ENCODE measurements at places on chromosomes 11 and 22.
A peak's percentile ranks its signal among the peaks of the same experiment; 100 is the strongest.

GRCh38 chr11:27296497-27296896 lies 66.5 kb downstream of the CCDC34 start:
- no peak for DNase-seq

- DNase-seq = no peak
These were observed 311.5 kb downstream of the NTM start for GRCh38 chr11:131681920-131682319.

DNA sequence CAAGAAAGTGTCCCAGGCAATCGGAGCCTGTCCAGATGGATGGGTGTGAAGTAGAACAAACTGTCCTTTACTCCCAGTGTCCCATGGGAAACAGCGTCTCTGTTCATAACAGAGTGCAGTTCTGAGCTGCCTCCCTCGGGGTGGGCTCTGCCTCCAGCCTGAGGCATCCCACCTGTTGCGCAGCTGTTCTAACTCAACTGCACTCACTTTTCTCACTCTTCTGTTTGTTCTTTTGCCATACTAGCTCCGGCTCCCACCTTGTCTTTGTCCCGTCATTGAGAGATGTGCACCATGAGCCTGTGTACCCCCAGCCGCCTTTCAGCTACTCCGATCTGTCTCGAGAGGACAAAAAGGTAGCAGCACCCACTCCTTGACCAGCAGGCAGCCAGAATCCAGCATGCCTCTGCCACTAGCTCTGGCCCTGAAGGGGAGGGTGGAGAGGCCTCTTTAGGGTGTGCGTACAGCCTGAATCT lies 20.7 kb upstream of the CDC42EP2 start:
- no peak for DNase-seq

- no peak for DNase-seq
These were observed 11.5 kb upstream of the YWHAH start for GRCh38 chr22:31932863-31933262.

- DNase-seq = no peak
These were observed 1.4 kb downstream of the RSPH14 start for GRCh38 chr22:23140385-23140784.

GRCh38 chr11:45664376-45665205 lies 831 bp downstream of the CHST1 start:
- DNase-seq = no peak

DNA sequence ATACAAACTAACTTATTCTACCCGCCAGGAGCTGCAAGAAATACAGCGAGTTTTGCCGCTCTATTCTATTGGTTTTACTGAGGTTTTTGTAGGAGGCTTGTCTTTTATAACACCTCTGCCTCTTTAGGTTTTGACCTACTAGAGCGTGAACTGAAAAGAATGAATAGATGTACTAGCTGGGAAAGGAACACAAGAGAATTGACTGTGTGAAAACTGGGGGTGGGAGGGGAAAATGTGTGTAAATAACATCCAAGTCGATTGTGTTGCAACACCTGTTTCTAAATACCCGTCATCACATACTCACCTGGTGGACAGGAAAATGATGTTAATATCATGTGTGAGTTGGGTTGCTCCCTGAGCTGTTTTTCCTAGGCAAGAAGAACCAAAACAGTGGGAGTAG lies 12.9 kb upstream of the JHY start:
- no peak for DNase-seq

- DNase-seq = no peak
These were observed 7.9 kb downstream of the CTR9 start for GRCh38 chr11:10758957-10759356.

GRCh38 chr22:34950489-34950888 lies 115.5 kb upstream of the ISX start:
- no peak for DNase-seq

DNA sequence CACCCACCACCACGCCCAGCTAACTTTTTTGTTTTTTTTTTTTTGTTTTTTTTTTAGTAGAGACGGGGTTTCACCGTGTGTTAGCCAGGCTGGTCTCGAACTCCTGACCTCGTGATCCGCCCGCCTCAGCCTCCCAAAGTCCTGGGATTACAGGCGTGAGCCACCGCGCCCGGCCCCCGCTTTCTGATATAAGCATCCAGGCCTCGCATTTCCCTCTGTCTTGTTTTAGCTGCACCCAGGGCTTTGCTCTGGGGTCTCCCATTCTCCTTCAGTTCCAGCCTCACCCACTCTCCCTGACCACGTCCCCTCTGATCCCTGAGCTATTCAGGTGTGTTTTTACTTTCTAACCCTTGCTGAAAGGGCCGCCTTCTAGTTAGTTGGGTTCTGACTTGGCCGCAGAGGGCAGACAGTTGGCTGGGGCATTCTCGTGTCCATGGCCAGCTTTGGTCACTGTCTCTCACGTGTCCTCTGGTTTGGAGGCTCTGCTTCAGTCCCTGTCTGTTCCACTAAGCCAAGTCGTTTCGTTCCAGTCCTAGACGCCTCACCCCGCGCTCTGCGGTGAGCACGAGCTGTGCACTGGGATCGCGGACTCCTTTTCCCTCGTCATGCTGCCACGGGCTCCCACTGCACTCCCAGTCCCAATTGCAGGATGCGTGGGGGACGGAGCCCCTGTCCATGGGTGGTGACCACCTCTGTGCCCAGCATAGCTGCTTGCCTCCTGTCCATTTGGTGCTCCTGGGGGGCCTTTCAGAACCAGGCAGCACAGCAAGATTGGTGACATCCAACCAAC lies 6.0 kb upstream of the TNNT3 start:
- no peak for DNase-seq

DNA sequence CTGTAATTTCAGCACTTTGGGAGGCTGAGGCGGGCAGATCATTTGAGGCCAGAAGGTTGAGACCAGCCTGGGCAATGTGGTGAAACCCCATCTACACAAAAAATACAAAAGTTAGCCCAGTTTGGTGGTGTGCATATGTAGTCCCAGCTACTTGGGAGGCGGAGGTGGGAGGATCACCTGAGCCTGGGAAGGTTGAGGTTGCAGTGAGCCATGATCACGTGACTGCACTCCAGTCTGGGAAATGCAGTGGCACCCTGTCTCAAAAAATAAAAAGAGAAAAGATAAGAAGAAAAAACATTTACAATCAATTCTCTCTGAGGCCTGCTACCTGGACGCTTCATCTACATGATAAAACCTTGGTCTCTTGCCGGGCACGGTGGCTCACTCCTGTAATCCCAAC lies 7.2 kb upstream of the CBL start:
- no peak for DNase-seq

DNA sequence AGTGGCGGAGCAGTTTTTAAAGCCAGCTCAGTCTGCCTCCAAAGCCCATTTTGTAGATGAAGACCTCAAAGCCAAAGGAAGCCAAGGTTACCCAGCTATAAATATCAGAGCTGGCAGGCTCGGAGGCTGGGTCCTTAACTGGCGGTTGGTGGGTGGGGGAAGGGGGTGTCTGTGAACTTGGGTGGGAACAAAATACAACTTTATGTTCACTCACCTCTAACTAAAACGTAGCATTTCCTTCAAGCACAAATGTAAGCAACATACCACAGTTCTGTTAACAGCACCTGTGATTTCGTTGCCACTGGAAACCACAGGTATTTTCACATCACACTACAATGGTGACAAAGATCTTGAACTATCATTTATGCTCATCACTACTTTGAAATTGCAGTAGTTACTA lies 99.7 kb upstream of the SYT13 start:
- no peak for DNase-seq

GRCh38 chr22:44918166-44918924 lies 91.5 kb downstream of the PHF21B start:
- no peak for DNase-seq

GRCh38 chr22:48761546-48761945 lies 1066.1 kb downstream of the BRD1 start:
- no peak for DNase-seq

GRCh38 chr22:50734986-50735738 lies 2.8 kb upstream of the ACR start:
- DNase-seq = no peak

GRCh38 chr11:44018127-44018521 lies 29.7 kb upstream of the ACCSL start:
- no peak for DNase-seq

DNA sequence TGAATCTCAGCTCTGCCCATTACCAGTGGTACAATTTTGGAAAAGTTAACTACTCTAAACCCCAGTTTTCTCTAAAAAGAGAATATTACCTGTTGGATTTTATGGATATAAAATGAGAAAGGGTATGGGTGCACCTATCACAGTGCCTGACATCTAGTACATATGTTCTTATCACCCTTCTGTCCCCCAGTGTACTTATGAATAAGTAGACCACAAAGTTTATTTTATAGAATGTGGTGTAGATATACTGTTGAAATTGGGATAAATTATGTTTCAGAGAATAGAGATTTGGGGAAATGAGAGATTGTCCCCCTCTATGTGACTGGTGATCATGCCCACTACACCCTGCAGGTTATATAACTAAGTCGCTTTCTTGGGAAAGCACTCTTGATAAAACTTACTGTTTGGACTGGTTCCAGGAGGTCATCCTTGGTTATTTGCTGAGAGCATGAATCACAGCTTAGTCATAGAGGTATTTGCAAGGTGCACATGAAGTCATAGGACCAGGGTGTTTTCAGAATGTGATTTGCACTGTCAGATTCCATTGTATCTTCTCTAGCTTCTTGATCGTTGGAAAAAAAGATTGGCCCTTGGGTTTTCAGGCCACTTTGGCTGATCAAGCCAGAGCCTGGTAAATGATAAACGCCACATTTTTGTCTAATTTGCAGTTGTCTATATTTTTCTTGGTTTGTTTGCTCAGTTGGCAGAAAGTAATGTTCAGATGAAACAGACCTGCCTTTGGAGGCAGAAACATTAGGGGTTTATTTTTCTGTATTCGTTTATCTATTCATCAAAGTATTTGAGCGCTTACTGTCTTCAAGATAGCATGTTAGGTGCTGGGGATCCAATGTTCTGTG lies 21.3 kb downstream of the STX3 start:
- no peak for DNase-seq

DNA sequence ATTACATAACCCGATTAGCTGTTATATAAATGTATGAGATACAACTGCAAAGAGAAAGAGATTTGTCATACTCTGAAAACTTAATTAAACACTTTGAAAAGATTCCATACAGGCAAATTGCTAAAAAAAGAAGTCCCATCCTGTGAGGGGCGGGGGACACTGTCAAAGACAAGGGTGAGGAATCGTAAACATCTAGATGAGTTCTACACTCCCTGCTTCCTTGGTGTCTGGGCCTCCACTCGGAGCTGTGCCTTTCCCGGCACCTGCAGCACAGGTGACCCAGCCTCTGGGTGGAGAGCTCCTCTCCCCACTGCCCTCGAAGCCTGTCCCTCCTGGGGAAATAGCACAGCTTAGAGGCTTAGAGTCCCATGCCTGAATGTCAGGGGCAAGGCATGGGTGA lies 69.2 kb upstream of the CRYBB3 start:
- no peak for DNase-seq

DNA sequence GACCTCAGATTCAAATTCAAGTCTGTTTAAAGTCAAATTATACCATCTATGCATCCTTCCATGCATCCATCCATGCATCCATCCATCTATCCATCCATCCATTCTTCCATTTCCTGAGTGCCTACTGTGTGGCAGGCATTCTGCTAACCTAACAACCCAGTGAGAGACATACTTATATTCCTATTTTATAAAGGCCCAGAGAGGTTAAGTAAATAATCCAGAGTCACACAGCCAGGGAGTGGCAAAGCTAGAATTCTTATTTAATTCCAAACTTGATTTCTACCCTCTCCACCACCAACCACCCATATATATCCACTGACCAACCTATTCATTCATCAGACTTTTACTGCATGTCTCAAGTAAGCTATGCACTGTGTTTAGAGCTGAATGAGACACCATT lies 53.8 kb downstream of the LRRC74B start:
- no peak for DNase-seq

DNA sequence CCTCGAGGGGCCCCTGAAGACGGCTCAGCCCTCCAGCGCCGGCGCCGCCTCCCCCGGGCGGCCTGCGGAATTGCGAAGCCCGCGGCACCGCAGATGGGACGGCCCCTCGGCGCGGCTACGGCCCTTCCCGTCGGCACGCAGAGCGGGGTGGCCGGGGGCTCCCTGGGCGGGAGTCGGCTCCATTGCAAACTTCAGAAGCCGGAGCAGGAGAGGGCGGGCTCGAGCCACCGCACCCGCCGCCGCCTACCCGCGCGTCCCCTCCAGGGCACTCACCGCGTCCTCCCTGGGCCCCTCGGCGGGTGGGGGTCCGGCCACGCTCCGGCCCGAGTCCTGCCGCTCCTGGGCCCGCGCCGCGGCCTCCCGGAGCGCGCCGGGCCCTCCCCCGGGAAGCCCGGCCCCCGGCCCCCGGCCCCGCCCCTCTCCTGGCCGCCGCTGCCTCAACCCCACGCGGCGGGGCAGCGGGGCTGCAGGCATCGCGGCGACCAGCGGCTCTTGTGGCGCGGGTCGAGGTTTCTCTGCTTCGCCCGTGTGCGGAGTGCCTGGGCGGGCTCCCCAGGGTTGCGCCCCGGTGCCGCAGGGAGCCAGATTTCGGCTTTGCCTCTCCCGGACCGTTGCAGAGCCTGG lies at the start of gene PACSIN3:
PACSIN3 (minus strand) TSS at position 359 of the 624 bp plus-strand sequence. CDS start 3,707 bp downstream, outside the sequence.
- DNase-seq = peak; percentile 14

GRCh38 chr22:27412866-27413445 lies 388.6 kb downstream of the MN1 start:
- no peak for DNase-seq

DNA sequence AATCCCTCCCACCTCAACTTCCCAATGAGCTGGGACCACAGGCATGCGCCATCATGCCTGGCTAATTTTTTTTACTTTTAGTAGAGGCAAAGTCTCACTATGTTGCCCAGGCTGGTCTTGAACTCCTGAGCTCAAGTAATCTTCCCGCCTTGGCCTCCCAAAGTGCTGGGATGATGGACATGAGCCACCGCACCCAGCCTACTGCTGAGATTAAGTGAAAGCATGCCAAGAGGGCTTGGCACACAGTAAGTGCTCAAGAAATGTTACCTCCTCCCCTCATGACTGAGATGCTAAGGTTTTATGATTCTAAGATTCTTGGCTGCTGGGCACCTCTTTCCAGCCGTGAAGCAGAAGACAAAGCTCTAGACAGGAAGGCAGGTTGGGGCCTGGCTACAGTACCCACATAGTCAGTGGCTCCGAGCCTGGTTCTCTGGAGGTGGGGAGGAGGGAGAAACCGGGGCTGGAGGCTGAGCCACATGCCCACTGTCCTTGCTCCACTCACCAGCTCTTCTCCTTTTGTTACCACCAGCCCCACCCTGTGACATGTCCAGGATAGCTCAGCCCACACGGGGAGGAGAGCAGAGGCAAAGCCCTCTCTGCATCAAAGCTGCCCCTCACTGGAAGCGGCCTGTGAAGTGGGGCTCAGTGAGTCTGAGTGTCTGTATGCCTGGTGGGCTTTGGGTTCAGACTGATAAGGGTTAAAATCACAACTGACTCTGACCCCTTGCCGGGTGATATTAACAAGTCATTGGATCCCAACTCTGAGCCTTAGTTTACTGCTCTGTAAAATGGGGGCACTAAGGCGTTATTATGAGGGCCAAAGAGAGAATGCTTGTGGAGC lies 12.9 kb downstream of the ARHGEF17 start:
- no peak for DNase-seq

All from activated CD4-positive, alpha-beta T cell treated with anti-CD3 and anti-CD28 coated beads, Interleukin-2, amount 50 U/mL, for 4 hours (primary cell).